Activated naive CD4-positive, alpha-beta T cell (primary cell): ENCODE measurements at places on chromosomes 11 and 22.

GRCh38 chr11:35011389-35011788, 95.0 kb downstream of the PDHX start:
- DNase-seq, result no peak

- no peak for DNase-seq
These were observed 19.5 kb upstream of the IGLL5 start for GRCh38 chr22:22867996-22868715.

GRCh38 chr22:26276529-26277160, 107.4 kb downstream of the SEZ6L start:
- DNase-seq, result no peak

- DNase-seq, result no peak
These were observed 2.6 kb downstream of the PATZ1 start for GRCh38 chr22:31343235-31344191.

DNA sequence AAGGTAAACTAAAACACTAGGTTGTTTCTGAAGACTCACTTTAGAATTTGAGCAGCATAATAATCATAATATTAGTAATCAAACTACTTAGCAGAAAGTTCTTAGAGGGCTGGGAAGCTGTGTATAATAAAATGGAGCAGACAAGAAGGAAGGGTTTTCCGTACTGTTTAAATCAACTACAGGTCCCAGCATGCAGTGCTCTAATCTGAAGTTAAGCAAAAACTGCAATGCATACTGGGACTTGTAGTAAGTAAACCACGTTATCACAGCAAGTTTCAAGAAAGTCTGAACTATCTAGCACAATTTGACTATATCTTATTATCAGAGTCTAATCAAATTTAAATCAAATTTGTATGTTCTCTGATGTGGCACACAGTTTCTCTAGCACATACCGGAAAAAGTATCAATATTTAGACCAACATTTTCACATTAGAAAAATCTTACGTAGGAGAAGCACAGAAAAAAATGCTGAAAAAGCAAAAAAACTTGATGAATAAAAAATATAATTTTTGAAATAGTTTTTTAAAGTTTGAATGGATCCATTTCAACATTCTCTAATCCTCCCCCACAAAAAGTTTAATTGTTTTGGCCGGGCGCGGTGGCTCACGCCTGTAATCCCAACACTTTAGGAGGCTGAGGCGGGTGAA, 8.2 kb downstream of the PHF21A start:
- DNase-seq, result no peak

- no peak for DNase-seq
These were observed 89.8 kb downstream of the PIWIL4 start for GRCh38 chr11:94656968-94657367.

DNA sequence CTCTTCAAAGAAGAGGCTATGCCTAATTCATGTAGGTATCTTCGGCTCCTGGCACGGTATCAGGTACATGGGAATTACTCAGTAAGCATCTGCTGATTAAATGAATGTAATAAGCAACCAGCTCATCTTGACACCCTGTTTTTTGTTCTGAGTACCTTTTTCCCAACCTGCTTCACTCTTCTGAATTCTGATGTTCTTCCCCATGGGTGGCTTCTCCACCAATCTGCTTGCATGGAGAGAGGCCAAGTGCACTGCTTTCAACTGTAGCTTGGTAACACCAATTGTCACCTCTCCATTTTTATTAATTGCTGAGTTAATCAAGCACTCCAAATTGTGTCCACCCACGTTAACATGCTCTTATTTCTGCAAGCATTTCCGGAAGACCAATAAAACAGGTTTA, 40.5 kb downstream of the LARGE1 start:
- no peak for DNase-seq

- DNase-seq, result no peak
These were observed 261.3 kb downstream of the TMEM135 start for GRCh38 chr11:87299041-87299481.
